GDM1 (cell line): ENCODE measurements at places on chromosomes 11 and 22.

DNA sequence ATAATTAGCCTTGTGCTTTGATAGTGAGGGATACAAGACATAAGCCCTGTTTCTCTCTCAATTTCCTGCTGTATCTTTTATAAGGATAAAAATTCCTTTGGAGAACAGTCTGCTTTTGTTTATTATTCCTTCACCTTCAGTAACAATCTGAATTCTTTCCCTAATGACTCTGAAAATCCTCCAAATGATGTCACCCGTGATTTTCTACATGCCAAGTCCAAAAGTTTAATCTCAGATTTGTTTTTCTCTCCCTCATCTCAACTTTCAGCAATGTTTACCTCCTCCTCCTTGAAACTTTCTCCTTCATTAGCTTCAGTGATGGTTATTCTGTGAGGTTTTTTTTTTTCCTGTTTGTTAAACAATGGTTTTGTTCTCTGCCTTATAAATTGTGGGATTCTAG is 2.2 kb downstream of the OR51E2 start:
- no peak for DNase-seq

- no peak for DNase-seq
These were observed 615 bp downstream of the STT3A start for GRCh38 chr11:125593114-125593820.

GRCh38 chr22:40107851-40108378 is 69.8 kb upstream of the TNRC6B start:
- no peak for DNase-seq

- no peak for DNase-seq
These were observed 1421.9 kb downstream of the BRD1 start for GRCh38 chr22:48405741-48406140.
